ENCODE measurements at places on chromosomes 3 and 15.

DNA sequence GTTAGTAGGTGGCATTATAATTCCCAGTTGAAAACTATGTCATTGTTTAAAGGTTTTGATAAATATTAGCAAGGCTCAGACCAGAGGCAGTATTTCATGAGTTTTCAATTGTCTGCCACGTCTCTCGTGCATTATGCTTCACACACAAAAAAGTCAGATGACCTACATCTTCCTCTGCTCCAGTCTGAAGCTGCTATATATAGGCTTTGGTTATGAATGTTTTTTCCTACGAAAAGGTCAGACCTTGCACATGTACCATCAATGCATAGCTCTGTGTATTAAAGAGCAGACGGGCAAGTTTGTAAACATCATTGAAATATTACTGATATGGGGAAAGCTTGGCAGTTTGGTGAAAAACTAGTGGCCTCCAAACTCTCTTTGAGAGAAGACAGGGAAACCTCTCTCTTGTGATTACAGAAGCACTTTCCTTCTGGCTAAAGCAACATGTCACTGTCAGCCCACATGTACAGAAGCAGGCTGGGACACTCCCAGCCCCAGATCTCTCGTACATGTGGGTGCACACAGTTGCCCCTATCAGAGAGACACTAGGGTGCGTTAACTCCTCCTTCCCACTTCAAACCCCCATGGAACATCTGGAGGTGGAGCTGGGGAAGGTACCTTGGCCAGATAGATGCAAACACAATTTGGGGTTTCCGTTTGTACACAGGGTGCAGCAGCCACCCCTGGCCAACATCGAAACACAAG, 184.0 kb upstream of the BCL6 start:
- no peak for DNase-seq

GRCh38 chr3:72276806-72277205, 491.9 kb upstream of the PROK2 start:
- no peak for DNase-seq

GRCh38 chr15:81786776-81787175, 259.0 kb downstream of the MEX3B start:
- DNase-seq = no peak

- no peak for DNase-seq
Measured at GRCh38 chr3:106683953-106684620, 693.2 kb upstream of the CCDC54 start.

- DNase-seq = no peak
Measured at GRCh38 chr15:90414408-90415028, 26.5 kb downstream of the IQGAP1 start.

- no peak for DNase-seq
Measured at GRCh38 chr15:26191193-26191592, 328.1 kb upstream of the ATP10A start.

GRCh38 chr3:119819806-119820205, 37.9 kb downstream of the NR1I2 start:
- DNase-seq = no peak

- DNase-seq = no peak
Measured at GRCh38 chr3:121649645-121650044, 11.1 kb downstream of the HCLS1 start.

DNA sequence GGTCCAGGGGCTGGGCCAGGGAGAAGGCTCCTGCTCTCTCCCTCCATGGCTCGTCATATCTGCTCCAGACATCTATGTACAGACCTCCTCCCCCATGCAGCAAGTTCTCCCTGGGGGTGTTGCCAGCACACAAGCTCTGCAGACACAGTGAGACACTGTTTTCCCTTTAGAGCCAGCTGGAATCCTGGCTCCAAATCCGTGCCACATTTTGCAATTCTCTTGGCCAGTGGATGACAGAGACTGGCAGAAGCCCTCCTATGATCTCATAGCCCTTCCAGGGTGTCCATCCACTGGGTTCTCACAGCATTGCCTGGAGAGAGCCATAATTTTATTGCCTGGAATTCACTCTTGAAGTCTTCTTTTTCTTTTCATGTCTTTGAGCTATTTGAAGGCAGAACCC, 203.9 kb downstream of the TLE3 start:
- peak; percentile 89 for DNase-seq

DNA sequence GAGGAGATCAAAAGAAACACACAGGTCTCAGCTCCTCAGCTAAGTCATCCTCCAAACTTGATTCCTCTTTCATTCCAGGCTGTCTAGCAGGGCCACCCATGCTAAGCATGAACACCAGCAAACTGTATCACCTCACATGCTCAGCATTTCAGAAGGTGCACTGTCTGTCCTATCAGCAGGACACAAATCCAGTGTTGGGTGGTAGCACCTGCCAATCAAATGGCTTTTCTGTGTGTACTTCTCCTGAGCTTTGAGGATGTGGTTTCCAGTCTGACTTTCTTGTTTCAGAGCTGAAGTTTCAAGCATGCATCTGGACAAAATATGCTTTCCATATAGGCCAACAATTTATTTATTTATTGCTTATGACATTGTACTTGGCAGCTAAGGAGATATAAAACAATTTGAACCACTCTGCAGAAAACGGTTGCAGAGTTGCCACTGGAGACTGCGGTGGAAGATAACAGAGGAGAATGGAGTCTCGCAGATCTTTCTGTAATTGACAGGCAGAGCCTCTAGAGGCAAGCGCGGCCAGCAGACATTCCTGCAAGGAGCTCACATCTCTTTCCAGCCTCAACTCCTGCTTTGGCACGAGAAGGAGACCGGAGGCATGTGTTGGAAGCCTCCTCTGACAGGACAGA, 167.1 kb upstream of the WNT5A start:
- DNase-seq = no peak

DNA sequence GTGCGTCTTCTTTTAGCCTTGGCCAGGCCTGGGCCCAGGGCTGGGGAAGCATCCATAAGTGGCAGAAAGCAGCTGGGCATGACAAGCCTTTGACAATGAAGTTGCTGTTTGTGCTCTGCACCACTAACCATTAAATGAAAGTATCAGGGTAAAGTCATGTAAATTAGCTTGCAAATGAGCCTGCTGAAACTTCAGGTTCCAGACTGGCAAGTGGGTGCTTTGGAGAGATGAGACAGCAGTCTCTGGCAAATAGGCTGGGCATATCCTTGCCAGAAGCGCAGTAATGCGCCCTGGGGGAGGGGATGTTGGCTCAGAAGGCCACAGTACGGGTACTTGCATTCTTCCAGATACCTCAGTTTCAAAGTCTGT, 40.7 kb downstream of the RAB6B start:
- peak; percentile 69 for DNase-seq

GRCh38 chr15:29687939-29688505, 134.2 kb downstream of the TJP1 start:
- DNase-seq = no peak

DNA sequence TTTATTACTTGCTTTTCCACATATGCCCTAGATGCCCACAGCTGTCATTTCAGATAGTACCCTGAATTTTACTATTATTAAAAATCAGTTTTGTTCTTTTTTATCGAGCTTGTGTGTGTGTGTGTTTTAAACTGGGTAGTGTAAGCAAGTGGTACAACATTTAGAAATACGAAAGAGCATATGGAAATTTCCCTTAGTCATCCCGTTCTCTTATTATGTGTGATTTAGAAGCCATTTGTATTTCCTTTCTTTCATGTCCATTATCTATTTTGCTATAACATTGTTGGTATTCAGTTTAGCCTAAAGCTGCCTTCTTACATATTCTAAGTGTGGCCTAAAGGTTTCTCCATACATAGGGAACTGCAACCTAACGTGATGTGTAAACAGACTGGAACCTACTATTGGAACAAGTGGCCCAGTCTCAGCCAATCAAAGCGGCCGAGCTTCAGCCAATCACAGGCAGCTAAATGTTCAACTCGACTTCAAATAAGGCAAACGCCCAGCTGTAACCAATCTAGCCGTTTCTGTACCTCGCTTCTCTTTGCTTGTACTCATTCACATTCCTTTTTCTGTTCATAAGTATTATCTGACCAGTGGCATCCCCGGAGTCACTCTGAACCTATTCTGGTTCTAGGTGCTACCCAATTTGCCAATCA, 14.7 kb upstream of the SYN2 start:
- no peak for DNase-seq

GRCh38 chr3:113485161-113485609, 29.8 kb downstream of the SPICE1 start:
- DNase-seq = no peak

DNA sequence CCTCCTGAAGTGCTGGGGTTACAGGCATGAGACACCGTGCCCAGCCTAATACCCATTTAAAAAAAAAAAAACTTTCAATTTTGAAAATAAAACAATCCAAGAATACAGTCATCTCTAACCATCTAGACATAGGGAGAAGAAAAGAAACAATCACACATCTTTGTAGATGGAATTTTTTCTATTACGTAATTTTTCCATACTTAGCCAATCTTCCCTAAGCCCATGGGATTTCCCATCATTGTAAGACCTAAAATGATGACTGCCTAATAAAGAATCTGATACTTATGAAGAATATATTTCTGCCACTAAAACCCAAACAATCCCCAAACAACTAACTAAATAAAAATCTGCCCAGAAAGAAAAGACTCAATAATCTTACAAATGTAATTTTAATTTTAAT, 88.7 kb downstream of the CBLB start:
- DNase-seq = no peak

DNA sequence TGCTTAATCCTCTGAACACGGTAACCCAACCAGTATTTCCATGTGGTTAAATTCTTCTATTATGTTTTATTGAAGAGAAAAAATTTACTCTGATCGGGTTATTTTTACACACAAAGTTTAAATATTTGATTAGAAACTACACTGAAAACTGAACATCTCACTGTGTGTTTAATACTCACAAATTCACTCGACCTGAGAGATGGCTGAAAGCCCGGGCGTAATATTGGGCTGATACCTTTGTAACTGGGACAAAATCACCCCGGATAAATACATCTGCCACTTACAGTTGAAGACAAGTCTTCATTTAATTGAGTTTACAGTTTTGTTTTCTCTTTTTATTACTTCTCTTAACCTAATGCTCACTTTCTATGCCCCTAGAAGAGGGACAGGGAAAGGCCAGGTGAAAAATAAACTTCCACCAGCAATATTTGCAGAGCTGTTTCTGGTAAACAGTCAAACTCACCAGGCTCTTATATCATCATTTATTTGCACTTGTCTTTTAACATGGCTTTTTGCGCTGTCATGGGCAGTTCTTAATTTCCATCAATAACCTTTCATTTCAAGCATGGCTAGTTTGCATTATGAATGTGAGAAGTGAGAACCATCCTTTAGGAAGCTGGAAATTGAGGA, 145.6 kb upstream of the TMCO5A start:
- DNase-seq = no peak

GRCh38 chr3:196051282-196052076, 30.4 kb downstream of the TFRC start:
- DNase-seq = no peak

GRCh38 chr3:11457135-11457534, 184.9 kb downstream of the ATG7 start:
- no peak for DNase-seq

GRCh38 chr3:188497021-188497420, 343.1 kb downstream of the LPP start:
- DNase-seq = no peak

GRCh38 chr3:28994161-28994905, 286.5 kb upstream of the RBMS3 start:
- no peak for DNase-seq

GRCh38 chr3:157713101-157713500, 209.9 kb upstream of the VEPH1 start:
- DNase-seq = no peak

DNA sequence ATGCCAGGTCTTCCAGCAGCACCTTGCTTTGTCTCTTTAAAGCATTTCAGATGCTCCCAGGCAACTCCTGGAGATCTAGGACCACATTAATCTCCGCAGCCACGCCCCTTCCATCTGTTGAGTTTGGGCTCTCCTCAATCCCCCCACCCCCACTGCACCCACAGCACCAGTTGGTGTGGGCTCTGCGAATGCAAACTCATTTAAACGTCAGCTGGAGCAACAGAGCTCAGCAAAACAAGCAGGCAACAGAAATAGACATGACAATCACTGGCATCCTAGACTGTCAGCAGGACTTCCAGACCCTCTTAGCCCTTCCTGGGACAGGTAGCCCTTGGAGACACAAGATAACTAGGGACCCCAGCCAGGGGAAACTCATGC, 106.9 kb downstream of the LSM3 start:
- no peak for DNase-seq

- DNase-seq = no peak
Measured at GRCh38 chr3:171895900-171896299, 52.8 kb downstream of the TMEM212 start.

DNA sequence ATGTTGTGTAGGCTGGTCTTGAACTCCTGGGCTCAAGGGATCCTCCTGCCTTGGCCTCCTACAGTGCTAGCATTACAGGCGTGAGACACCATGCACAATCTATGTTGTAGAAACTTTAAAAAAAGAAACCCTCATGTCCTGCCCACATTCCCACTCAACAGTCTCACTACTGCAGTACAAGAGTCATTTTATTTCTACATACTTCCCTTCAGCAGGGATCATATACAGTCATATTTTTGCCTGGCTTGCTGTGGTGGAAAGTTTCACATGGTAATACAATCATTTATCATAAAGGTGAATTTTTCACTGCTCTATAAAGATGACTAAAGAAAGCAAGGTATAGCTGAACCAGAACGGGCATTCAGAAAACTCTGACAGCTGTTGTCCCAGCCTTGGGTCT, 53.8 kb upstream of the PIK3CB start:
- DNase-seq = no peak

DNA sequence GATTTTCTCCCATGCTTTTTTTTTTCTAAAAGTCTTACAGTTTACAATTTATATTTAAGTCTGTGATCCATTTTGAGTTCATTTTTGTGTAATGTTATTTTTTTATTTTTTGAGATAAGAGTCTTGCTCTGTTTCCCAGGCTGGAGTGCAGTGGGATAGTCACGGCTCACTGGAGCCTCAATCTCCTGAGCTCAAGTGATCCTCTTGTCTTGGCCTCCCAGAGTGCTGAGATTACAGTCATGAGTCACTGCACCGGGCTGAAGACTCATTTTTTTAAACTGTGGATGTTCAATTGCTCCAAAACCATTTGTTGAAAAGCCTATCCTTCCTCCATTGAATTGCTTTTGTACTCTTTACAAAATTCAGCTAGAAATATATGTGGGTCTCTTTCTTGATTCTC, 19.5 kb downstream of the LNP1 start:
- DNase-seq = no peak

DNA sequence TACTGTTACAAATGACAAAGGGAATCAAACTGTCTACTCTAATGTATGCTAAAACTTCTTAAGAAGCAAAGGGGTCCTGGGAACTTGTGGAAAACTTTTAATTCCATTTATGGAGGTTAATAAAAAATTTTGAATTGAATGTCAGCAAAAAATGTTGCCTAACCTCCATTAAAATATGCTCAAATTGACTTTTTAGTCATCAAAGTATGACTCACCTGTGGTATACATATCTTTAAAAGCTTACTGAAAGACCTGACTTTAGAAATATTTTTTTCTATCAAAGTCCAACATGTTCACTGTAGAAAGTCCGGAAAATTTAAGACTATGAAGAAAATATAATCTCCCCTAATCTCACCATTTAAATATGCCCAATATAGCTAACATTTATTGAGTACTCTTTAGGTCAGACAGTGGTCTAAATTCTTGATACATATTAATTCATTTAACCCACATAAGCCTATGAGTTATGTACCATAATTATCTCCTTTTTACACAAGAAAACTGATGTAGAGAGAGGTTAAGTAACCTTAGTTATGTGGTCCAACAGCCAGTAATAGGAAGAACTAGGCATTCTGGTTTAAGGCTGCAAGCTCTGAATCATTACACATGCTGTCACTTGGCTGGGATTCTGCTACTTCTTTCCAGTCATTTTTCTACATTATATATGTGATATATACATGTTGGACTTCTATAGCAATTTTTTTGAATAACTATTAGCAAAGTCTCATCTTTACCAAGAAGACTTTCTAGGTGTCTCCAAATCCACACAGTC, 83.6 kb downstream of the PDZRN3 start:
- DNase-seq = no peak
